ENCODE measurements at places on chromosomes 6 and 20. TPM values are rescaled to one million over a fixed set of nuclear protein-coding genes. Genes with fewer than 3 reads are reported as not detected.
A peak's percentile ranks its signal among the peaks of the same experiment; 100 is the strongest.

- H3K4me3 ChIP-seq, result no peak overlapping the region
- DNase-seq, result no peak
- H3K27ac ChIP-seq, result no peak overlapping the region
These were observed 44.1 kb downstream of the RALY start for GRCh38 chr20:34037767-34038166.

- no peaks in the 10 kb centered on the region for H3K4me1 ChIP-seq
- H3K27ac ChIP-seq, result no peak overlapping the region
- peaks cover 5% of the 10 kb centered on the region for H3K27me3 ChIP-seq
- DNase-seq, result peak; percentile 59
These were observed 212.5 kb downstream of the CDH4 start for GRCh38 chr20:61464307-61465303.

DNA sequence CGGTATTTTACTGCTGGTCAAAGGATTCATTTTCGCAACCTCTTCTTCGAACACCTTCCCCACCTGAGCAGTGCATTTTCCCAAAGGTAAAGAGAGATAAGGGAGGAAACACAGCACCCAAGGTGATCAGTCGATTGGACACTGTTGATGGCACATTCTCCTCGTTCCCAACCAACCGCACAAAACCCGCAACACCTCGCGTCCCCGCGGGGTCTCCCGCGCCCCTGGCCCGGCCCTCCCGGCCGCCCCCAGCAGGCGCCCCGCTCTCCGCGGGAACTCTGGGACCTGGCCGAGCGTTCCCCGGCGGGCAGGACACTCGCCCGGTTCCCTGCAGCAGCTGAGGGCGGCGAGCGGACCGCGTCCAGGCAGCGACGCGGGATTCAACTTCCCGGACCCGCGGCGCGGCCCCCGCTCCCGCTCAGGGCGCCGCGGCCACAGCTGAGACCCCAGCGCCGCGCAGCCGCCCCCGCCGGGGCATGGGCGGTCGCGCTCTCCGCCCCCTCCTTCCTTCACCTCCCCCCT, 506 bp downstream of the RGS17 start:
- H3K36me3 ChIP-seq, result no peaks in the 10 kb centered on the region
- peak overlapping the region; percentile 88 for H3K4me3 ChIP-seq
- H3K27me3 ChIP-seq, result peaks cover 5% of the 10 kb centered on the region
- DNase-seq, result no peak

- DNase-seq, result peak; percentile 89
- H3K4me3 ChIP-seq, result no peak overlapping the region
- H3K4me1 ChIP-seq, result peaks cover 29% of the 10 kb centered on the region
- peaks cover 64% of the 10 kb centered on the region for H3K27me3 ChIP-seq
These were observed 32.3 kb downstream of the NCR2 start for GRCh38 chr6:41367700-41368099.

Gene CEP43
- total RNA-seq, result 16.0 TPM
